NCI-H460 (cell line): ENCODE measurements at places on chromosomes 3 and 15. TPM values are rescaled to one million over a fixed set of nuclear protein-coding genes. Genes with fewer than 3 reads are reported as not detected.

Gene ZNF662
- not detected in 2 replicates for total RNA-seq

Gene MESP1
- 3.1 TPM in 2 replicates for total RNA-seq

Gene GXYLT2
- total RNA-seq, result 4.3 and 6.5 TPM in 2 replicates

Gene GOLGA6L10
- total RNA-seq, result 0.75 and 2.2 TPM in 2 replicates

Gene SAMMSON
- total RNA-seq, result 0.22 TPM in 1 of 2 replicates, not detected in the other

Gene ADGRG7
- not detected in 2 replicates for total RNA-seq

Gene TRH
- total RNA-seq, result not detected in 2 replicates

Gene DNAH1
- total RNA-seq, result 3.3 and 3.9 TPM in 2 replicates

Gene ZIC4
- total RNA-seq, result not detected in 2 replicates

Gene CFAP92
- total RNA-seq, result 0.42 TPM in 1 of 2 replicates, not detected in the other

Gene SCAANT1
- not detected in 2 replicates for total RNA-seq

Gene GPR15
- not detected in 2 replicates for total RNA-seq

Gene NANOGP8
- total RNA-seq, result not detected in 2 replicates
